ENCODE measurements at places on chromosomes 6 and 20. TPM values are rescaled to one million over a fixed set of nuclear protein-coding genes. Genes with fewer than 3 reads are reported as not detected.

The LBP gene
- 0.18 TPM for total RNA-seq

GRCh38 chr6:97437087-97437486 is 154.1 kb upstream of the MMS22L start:
- H3K4me1 ChIP-seq: no peaks in the 10 kb centered on the region
- no peaks in the 10 kb centered on the region for H3K27me3 ChIP-seq
- no peak overlapping the region for H3K27ac ChIP-seq
- no peak overlapping the region for H3K4me3 ChIP-seq

The CSTF1 gene
- total RNA-seq: 50.1 TPM

DNA sequence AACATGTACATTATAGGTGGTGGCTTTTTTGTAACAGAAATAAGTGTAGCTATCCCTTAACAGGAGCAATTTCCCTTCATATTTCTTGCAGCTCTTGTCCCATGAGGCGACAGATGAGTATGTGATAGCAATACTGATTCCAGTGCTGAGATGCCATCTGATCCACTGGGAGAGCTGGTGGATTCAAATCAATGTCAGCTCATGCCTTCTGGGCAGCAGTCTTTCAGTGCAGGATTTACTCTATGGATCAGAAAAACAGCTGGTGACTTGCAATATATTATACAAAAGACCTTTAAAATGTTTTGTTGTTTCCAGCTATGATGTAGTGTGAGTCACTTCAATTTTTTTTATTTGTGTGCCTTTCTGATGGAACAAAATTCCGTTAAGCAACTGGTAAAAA is 259.9 kb upstream of the SASH1 start:
- DNase-seq: no peak
- H3K27me3 ChIP-seq: no peaks in the 10 kb centered on the region
- no peak overlapping the region for H3K4me3 ChIP-seq

DNA sequence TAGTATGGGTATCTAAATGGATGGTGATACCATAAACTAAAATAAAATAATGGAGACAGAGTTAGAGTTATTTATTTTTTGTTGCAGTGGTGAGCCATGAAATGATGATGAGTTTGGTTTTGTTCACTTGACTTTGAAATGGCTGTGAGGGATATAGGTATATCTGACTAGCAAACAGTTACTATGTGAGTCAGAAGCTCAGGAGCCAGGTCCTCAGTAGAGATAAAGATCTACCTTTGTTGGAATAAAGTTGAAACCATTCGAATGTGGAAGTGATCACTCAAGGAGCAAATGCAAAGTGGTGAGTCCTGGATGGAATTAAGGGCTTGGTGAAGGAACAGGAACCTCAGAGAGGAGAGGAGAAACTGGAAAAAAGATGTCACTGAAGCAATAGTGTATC is 86.0 kb upstream of the TPD52L1 start:
- no peak overlapping the region for H3K27ac ChIP-seq
- H3K27me3 ChIP-seq: no peaks in the 10 kb centered on the region
- no peak overlapping the region for H3K4me3 ChIP-seq
- DNase-seq: no peak

The IYD gene
- total RNA-seq: not detected

The ZNF311 gene
- total RNA-seq: 1.6 TPM

DNA sequence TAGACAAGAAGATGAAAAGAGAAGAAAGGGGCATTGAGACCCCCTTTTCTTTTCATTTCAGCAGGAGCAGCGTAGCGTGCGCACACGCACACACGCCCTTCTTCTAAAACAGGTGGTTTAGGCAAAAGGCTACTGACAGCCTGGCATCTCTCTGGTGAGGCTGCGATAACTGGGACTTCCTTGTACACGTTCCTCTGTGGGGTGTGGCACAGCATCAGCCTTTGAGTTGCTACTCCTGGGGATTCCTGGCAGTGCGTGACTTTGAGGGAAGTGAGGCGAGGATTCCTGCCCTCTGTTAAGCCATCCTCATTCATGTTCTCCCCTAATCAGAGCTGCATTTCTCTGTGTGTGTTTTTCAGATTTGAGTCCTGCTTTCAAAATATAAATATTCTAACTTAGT is 94.7 kb downstream of the TMEM170B start:
- H3K36me3 ChIP-seq: no peaks in the 10 kb centered on the region
- H3K27me3 ChIP-seq: no peaks in the 10 kb centered on the region
- H3K27ac ChIP-seq: no peak overlapping the region
- DNase-seq: no peak

- no peak overlapping the region for H3K4me3 ChIP-seq
- no peak overlapping the region for H3K27ac ChIP-seq
- H3K27me3 ChIP-seq: no peaks in the 10 kb centered on the region
- no peaks in the 10 kb centered on the region for H3K4me1 ChIP-seq
These were observed 56.0 kb downstream of the BCAS1 start for GRCh38 chr20:54014293-54014926.

The SNX21 gene
- total RNA-seq: 18.8 TPM

GRCh38 chr6:168050225-168050880 is 28.7 kb downstream of the FRMD1 start:
- H3K4me1 ChIP-seq: no peaks in the 10 kb centered on the region
- no peaks in the 10 kb centered on the region for H3K36me3 ChIP-seq
- no peaks in the 10 kb centered on the region for H3K27me3 ChIP-seq
- no peak overlapping the region for H3K4me3 ChIP-seq
- no peak for DNase-seq

DNA sequence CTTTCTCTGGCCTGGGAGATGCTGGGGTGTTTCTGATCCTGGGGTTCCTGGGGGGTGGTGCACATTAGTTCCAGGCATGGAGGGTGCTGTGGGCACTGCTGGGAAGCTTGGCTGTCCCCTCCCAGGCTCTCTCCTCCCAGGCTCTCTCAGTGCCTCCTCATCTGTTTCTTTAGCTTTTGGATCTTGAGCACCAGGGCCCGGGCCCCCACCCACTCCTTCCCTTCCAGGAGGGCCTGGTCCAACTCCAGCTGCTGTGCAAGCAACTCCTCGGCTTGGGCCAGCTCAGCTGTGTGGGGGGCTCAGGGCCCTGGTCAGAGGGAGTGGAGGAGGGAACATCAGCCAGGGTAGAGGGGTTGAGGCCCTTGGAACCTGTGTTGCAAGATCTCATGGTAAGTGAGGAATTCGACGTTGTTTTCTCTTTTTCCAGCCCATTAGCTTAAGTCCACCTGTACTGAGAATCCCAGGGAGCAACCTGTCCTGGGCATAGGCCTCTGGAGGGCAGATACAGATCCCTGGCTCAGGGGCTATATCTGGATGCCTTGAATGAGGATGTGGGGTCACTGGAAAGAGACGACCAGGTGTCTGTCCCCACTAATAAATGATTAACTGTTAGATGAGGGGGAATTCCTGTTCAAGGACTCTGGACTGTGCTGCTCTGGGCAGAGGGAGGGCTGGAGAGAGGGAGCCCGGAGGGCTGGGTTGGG is 34.5 kb upstream of the HLA-A start:
- H3K27me3 ChIP-seq: no peaks in the 10 kb centered on the region
- peak; percentile 28 for DNase-seq
- no peaks in the 10 kb centered on the region for H3K4me1 ChIP-seq

- no peak for DNase-seq
- no peak overlapping the region for H3K27ac ChIP-seq
- H3K4me1 ChIP-seq: no peaks in the 10 kb centered on the region
- no peaks in the 10 kb centered on the region for H3K27me3 ChIP-seq
- peaks cover 24% of the 10 kb centered on the region for H3K36me3 ChIP-seq
These were observed 159.1 kb downstream of the QKI start for GRCh38 chr6:163573503-163574179.

- H3K4me3 ChIP-seq: no peak overlapping the region
- no peak overlapping the region for H3K27ac ChIP-seq
- no peak for DNase-seq
- H3K27me3 ChIP-seq: peaks cover 46% of the 10 kb centered on the region
- no peaks in the 10 kb centered on the region for H3K4me1 ChIP-seq
- no peaks in the 10 kb centered on the region for H3K36me3 ChIP-seq
These were observed 43.8 kb downstream of the PTCHD4 start for GRCh38 chr6:48067148-48067712.

The TLDC2 gene
- 0.24 TPM for total RNA-seq

- H3K36me3 ChIP-seq: peaks cover 66% of the 10 kb centered on the region
- peak overlapping the region; percentile 86 for H3K27ac ChIP-seq
- no peak for DNase-seq
- H3K4me3 ChIP-seq: no peak overlapping the region
- peaks cover 4% of the 10 kb centered on the region for H3K4me1 ChIP-seq
- no peaks in the 10 kb centered on the region for H3K27me3 ChIP-seq
These were observed 41.1 kb downstream of the FOXP4 start for GRCh38 chr6:41587131-41587879.

GRCh38 chr6:117498159-117498558 is 15.7 kb downstream of the DCBLD1 start:
- H3K4me3 ChIP-seq: no peak overlapping the region
- H3K27me3 ChIP-seq: no peaks in the 10 kb centered on the region
- no peaks in the 10 kb centered on the region for H3K4me1 ChIP-seq
- H3K27ac ChIP-seq: no peak overlapping the region

DNA sequence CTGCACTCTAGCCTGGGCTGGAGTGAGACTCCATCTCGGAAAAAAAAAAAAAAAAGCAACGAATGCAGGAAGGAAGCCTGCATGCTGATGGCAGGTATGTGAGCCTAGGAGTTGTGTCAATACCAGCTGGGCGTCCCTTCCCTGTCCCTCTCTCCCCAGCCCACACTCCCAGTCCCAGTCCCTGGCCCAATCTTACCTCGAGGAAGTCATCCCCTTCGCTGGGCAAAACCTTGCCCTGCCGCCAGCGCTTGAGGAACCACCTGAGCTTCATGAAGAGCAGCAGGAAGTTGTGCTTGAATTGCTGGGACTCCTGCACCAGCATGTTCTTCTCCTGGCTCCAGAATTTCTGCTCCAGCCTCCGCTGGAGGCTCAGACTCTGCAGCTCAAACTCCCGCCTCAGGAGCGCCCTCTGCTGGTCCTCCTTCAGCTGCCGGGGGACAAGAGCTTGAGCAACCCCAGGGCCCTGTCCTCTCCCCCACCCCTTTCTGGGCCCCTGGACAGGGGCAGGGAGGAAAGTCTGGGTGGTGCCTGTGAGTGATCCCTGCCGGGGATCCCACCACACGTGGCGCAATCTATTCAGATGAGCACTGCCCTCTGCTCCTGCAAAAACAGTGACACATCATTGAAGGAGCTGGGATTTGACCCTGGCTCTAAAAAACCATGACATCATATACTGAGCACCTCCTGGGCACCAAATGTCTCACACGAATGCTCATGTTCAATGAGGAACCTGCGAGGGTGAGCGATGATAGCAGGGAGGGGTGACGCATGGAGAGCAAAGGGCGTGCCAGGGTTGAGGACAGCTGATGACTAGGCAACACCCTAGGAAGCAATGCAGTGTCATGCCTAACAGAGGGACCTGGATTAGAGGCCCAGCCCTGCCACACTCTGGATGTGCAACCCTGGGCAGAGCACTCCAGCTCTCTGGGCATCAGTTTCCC is 35.0 kb upstream of the DSN1 start:
- H3K4me3 ChIP-seq: no peak overlapping the region
- H3K27ac ChIP-seq: no peak overlapping the region
- DNase-seq: peak; percentile 92
- peaks cover 80% of the 10 kb centered on the region for H3K36me3 ChIP-seq
- H3K27me3 ChIP-seq: no peaks in the 10 kb centered on the region

DNA sequence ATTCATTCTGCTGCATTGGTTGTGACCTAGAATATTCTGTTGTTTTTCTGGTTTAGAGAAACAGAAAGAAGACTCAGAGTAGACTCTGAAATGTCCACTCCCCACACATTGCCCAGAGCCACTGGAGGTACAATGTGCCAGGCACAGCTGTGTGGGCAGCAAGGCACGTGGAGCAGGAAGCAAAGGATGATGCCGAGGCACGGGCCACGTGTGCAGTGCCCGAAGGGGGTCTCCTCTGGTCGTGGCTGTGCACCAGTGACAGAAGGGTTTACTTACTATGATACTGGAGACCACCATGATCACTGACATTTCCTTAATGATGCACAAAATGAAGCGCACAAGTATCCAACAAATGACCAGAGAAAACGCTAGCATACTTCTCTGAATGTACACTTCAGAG is 488.9 kb downstream of the PRKN start:
- no peaks in the 10 kb centered on the region for H3K36me3 ChIP-seq
- H3K27ac ChIP-seq: no peak overlapping the region
- H3K4me3 ChIP-seq: no peak overlapping the region
- H3K4me1 ChIP-seq: no peaks in the 10 kb centered on the region
- DNase-seq: no peak

The FOXQ1 gene
- total RNA-seq: 20.7 TPM

The SLC26A8 gene
- total RNA-seq: not detected

DNA sequence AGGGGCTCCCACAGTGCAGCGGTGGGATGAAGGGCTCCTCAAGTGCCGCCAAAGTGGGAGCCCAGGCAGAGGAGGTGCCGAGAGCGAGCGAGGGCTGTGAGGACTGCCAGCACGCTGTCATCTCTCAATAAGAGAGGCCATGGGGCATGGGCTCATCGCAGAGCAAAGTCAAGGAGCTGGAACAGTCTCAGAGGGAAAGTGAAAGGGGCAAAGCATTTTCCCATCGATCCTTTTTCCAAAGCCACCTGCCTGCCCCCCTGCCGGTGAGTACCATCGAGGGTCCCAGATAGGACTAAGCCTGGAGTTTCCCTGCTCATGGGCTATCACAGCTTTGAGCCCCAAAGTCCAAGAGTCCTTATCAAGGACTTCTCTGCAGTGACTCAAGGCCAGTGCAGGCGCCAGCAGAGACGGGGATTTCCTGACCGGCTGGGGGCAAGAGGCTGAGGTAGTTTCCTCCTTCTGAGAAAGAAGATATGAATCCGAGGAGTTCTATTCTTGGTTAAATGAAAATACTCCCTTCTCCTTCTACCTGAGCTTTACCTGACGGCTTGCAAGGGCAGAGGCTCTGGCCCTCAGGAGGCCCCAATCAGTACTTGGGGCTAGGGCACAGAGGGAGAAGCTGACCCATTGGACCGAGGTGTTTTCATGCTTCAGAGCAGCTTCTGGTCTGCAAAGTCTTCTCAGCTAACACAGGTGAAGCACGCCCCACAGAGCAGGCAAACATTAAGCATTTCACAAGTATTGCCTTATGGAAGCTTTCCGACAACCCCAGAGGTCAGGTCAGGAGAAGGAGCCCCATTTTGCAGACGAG is 22.6 kb downstream of the ETV7 start:
- no peaks in the 10 kb centered on the region for H3K27me3 ChIP-seq
- H3K27ac ChIP-seq: no peak overlapping the region
- no peak overlapping the region for H3K4me3 ChIP-seq

DNA sequence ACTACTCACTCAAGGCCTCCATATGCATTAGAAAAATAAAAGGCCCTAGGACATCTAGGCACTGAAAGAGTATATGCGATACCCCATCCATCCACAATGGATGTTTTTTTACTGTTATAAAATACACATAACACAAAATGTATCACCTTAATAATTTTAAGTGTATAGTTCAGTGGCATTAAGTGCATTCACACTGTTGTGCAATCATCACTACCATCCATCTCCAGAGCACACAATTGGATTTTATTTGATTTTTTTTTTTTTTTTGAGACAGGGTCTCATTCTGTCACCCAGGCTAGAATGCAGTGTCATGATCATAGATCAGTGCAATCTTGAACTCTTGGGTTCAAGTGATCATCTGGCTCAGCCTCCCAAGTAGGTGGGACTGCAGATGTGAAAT is 2.8 kb downstream of the MDC1 start:
- no peak for DNase-seq
- no peaks in the 10 kb centered on the region for H3K27me3 ChIP-seq
- H3K36me3 ChIP-seq: peaks cover 54% of the 10 kb centered on the region
- H3K4me3 ChIP-seq: no peak overlapping the region

The OR2H2 gene
- total RNA-seq: not detected

All from endodermal cell (in vitro differentiated cells).